SW480 (cell line): ENCODE measurements at places on chromosomes 7 and 10.

DNA sequence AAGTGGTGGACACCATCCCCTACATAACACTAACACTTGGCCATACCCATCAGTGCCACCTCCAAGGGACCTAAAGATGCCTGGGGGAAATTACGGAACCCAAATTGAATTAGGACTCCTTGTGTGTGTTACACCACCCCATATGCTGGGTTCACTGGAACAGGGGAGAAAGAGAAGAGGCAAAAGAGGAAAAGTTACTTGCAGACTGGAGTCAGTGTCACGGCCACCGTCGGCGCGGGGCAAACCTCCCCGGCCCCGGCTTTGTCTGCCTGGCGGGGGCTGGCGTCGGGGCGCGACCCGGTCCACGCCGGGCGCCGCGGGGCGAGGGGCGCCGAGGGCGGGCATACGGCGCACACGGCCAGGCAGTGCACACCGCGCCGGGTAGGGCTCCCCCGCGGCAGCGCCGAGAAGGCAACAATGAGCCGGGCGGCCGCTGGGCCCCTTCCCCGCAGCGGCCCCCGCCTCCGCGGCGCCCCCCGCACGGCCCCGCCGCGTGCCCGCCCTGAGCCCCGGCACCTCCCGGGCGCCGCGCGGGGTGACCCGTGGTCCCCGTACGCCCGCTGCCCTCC is 171.1 kb downstream of the FAM107B start:
- peak; percentile 18 for DNase-seq

- no peak for DNase-seq
Observed at GRCh38 chr7:89339748-89340147, 544.2 kb upstream of the TEX47 start.

DNA sequence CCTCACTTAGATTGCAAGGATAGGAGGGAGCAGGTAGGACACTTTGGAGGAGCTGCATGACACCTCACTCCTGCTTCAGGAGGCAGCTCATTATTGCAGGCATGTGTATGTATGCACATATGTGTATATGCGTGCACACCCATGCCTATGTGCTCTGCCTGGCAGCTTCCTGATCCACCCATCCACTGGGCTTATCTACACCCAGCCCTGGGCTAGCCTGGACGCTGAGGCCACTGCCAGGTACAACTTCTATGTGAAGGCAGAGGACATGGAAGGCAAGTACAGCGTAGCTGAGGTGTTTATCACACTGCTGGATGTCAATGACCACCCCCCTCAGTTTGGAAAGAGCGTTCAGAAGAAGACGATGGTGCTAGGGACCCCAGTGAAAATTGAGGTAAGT is 13.3 kb downstream of the LRIT2 start:
- DNase-seq: no peak

DNA sequence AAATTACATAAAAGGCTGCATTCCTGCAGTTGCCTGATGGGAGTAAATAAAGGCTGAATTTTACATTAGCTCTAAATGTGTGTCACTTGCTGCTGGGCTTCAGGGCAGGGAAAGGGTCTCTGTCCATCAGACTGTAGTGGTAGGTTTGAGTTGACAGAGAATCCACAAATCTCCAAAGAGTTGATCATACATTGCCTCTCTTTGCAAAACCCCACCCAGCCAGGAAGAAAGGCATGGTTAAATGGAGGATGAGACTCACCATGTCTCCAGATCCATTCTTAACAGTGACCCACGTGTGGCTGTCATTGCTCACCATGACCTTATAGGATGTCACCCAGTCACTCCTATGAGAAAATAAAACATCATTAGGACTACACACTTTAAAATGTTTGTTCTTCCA is 92.8 kb downstream of the CPXM2 start:
- DNase-seq: no peak

GRCh38 chr10:49318755-49319154 is 19.8 kb downstream of the C10orf71 start:
- no peak for DNase-seq

GRCh38 chr10:98382691-98383101 is 32.3 kb downstream of the PYROXD2 start:
- DNase-seq: no peak

- DNase-seq: no peak
Observed at GRCh38 chr7:66768865-66769832, 28.6 kb downstream of the RABGEF1 start.

DNA sequence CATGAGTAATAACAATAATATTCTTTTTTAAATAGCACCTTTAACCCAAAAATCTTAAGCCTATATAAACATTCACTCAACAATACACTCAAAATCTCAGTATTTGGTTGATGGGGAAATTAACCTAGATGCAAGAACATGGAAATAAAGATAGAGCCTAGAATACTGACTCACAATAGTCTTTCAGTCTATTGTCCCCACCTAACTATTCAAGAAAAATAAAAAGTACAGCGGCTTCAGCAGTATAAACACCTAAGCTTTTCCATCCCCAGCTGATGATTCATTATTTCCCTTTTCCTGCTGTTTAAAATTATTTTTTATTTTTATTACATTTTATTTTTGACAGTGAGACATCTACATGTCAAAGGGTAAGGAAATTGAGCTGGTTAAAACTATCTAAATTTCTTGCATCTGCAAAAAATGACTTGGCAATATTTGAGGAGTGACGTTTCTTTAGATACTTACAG is 201.4 kb downstream of the FZD1 start:
- no peak for DNase-seq

DNA sequence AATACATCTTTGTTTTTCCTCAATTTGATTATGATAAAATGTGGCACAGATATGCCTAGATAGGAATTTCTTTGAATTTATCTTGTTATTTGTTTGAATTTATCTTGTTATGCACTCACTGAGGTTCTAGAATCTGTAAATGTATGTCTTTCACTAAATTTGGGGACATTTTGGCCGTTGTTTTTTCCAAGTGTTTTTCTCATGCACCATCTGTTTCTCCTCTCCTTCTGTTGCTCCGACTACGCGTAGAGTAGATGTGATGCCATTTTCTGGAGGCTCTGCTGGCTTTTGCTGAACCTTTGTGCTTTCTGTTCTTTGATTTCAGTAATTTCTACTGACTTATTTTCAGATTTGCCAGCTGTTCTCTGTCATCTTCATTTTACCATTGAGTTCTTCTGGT is 101.9 kb downstream of the INPP5A start:
- no peak for DNase-seq

GRCh38 chr10:103197174-103197573 is 4.1 kb upstream of the NT5C2 start:
- peak; percentile 42 for DNase-seq

- no peak for DNase-seq
Observed at GRCh38 chr7:79949778-79950177, 184.9 kb upstream of the GNAI1 start.

- no peak for DNase-seq
Observed at GRCh38 chr7:151384776-151385625, 24.8 kb downstream of the WDR86 start.

- DNase-seq: no peak
Observed at GRCh38 chr10:4736608-4737007, 89.4 kb upstream of the AKR1E2 start.

DNA sequence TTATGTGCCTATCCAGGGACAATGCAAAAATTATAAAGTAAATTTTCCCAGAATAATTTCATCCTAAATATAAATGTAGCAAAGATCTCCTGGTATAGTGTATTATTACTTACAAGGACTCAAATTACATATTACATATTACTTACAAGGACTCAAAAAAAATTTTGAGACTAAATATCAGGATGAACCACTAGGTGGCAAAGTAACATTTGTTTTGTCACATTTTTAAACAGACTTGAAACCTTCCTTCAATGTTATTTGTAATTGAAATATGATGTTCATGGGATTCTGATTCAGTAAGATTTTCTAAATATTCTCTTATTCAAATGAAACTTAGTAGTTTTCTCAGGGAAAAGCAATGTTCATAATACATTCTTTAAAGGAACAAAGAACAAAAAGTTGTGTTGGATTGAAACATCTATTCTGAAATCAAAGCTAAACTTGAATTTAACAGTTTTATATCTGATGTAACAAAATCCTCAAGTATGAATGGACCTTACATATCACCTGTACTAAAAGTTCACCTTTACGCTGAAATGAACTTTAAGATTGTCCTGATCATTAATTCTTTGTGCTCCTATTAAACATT is 74.3 kb upstream of the GNAI1 start:
- peak; percentile 67 for DNase-seq

DNA sequence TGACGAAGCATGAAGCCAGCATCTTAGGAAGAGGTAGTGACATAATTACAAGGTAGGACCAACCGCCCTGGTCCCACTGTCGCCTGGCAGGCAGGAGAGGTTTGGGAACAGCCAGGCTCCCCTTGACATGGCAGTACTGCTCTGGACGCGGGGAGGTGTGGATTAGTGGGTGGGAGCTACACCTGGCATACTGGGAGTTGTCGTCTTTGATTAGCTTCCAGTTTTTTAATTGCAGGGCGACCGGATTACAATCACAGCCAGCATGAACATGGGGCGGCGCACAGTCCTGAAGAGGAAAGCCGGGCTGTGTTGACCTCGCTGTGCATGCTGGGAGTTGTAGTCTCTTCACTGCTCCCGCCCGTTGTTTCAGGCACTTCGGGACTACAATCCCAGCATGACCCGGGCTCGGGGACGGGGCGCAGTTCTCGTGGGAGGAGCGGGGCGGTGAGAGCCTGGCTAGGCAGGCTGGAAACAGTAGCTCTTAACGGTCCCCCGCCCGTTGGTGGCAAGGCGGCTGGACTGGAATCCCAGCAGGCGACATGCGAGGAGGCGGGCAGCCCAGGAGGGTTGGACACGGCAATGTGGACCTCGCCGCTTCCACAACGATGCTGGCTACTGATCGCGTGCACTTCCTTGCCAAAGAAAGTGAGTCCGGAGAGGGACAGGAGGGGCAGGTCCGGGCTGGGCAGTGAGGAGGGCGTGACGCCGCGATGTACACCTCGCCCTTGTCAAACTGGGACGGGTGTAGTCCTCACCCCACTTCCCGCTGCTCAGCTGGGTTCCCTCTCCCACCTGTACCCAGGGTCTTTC is 98.0 kb upstream of the ZNF722 start:
- DNase-seq: peak; percentile 93

GRCh38 chr10:59006511-59007306 is 169.7 kb upstream of the PHYHIPL start:
- DNase-seq: no peak

DNA sequence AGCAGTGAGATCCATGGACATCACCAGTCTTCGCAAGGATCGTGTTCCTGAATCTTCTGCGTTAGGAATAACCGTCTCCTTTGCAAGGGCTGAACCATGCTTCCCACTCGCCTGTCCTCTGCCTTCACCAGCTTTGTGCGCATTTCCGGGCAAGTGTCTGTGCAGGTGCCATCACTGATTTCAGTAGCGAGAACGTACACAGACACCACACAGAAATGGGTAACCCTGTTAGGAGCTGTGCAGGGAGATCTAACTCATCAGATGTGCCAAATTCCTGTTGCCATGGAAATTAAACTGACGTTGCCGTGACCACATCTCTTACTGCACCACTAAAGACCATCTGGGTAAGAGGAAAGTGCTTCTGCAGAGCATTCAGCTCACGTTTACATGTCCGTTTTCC is 146.3 kb downstream of the DIP2C start:
- no peak for DNase-seq

DNA sequence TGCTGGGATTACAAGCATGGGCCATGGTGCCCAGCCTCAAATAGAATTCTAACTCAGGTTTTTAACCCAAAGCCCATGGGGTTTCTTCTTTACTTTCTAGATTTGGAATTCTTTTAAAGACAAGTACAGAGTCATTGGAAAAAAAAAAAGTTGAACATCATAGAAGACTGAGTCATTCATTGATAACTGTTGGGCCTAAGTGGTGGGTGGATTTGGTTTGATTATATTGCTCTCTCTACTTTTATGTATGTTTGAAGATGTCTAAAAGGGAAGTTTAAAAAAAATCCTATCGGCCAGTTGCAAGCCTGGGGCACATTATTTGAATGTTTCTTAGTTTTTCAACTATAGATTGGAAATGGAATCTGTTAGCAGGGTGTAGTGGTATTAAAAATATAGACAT is 49.7 kb downstream of the INPP5F start:
- no peak for DNase-seq

- DNase-seq: no peak
Observed at GRCh38 chr7:91912494-91912893, 28.2 kb upstream of the AKAP9 start.

DNA sequence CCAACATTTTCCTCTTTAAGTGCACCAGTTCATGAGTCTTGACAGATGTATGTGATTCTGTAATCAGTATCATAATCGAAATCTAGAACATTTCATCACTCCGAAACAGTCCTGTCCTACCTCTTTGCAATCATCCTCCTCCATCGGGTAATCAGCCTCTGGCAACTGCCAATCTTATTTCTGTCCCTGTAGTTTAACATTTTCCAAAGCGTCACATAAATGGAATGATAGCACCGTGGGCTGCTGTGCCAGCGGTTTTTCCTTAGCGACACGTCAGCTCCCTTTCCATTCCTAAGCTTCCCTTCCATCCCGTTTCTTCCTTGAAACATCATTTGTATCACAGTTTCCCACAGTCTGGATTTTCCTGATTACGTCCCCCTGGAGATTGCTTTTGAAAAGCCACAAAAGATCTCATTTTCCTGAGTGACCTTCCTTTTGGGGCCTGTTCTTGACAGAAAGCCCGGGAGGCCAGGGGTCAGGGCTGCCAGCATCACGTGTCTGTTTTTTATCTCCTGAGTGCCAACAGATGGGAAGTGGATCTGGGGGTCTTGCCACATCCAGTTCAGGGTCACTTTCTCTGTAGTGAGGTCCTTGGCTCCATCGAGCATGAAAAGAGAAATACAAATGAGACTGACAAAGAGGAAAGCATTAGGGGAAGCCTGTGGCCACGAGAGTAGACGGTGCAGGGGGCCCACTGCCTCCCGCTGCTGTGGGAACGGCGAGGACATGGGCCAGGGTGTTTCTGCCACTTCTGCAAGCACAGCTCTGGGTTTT is 31.6 kb downstream of the TMEM120A start:
- no peak for DNase-seq
